ENCODE measurements at places on chromosomes 7 and 10.

GRCh38 chr7:135512135-135512887, 2.4 kb upstream of the CNOT4 start:
- H3K4me1 ChIP-seq, result peaks cover 20% of the 10 kb centered on the region
- H3K36me3 ChIP-seq, result no peaks in the 10 kb centered on the region
- no peaks in the 10 kb centered on the region for H3K27me3 ChIP-seq
- H3K27ac ChIP-seq, result no peak overlapping the region

GRCh38 chr7:158098125-158099030, 489.2 kb downstream of the PTPRN2 start:
- H3K36me3 ChIP-seq, result no peaks in the 10 kb centered on the region
- no peaks in the 10 kb centered on the region for H3K27me3 ChIP-seq
- no peaks in the 10 kb centered on the region for H3K4me1 ChIP-seq
- no peak overlapping the region for H3K27ac ChIP-seq
- no peak for DNase-seq

GRCh38 chr10:45373003-45373575, 927 bp upstream of the ALOX5 start:
- no peaks in the 10 kb centered on the region for H3K36me3 ChIP-seq
- H3K27ac ChIP-seq, result no peak overlapping the region
- peaks cover 18% of the 10 kb centered on the region for H3K4me1 ChIP-seq
- peak overlapping the region; percentile 35 for H3K4me3 ChIP-seq

- H3K27ac ChIP-seq, result no peak overlapping the region
- DNase-seq, result no peak
- H3K4me1 ChIP-seq, result no peaks in the 10 kb centered on the region
- no peaks in the 10 kb centered on the region for H3K36me3 ChIP-seq
- no peak overlapping the region for H3K4me3 ChIP-seq
Measured at GRCh38 chr10:28431139-28431538, 101.8 kb upstream of the WAC start.

- peak overlapping the region; percentile 76 for H3K4me3 ChIP-seq
- H3K4me1 ChIP-seq, result no peaks in the 10 kb centered on the region
- no peak overlapping the region for H3K27ac ChIP-seq
- peak; percentile 30 for DNase-seq
- H3K36me3 ChIP-seq, result no peaks in the 10 kb centered on the region
Measured at GRCh38 chr10:94361171-94361794, 1.5 kb downstream of the NOC3L start.

DNA sequence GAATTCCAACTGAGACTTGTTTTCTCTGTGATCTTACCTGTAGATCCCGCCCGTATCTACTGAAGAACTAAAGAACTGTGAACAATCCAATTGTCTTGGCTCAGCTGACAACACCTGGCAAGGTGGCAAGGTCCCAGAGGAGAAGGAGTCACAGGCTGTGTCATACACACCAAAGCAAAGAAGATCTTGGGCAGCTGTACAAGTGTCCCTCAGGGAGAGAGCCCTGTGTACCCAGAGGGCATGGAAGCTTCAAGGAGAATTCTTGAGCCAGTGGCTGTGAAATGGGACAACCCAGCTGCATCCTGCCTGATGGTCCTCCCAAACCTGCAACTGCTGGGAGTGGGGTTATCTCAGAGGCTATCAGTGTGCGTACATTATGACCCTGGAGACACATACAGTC, 46.7 kb upstream of the TECTB start:
- H3K36me3 ChIP-seq, result no peaks in the 10 kb centered on the region
- no peak overlapping the region for H3K27ac ChIP-seq
- H3K4me3 ChIP-seq, result no peak overlapping the region

- H3K4me3 ChIP-seq, result no peak overlapping the region
- H3K27ac ChIP-seq, result no peak overlapping the region
- H3K4me1 ChIP-seq, result peaks cover 7% of the 10 kb centered on the region
- H3K27me3 ChIP-seq, result no peaks in the 10 kb centered on the region
- H3K36me3 ChIP-seq, result no peaks in the 10 kb centered on the region
Measured at GRCh38 chr10:4069491-4069890, 284.5 kb upstream of the KLF6 start.

GRCh38 chr7:16347827-16348192, 73.5 kb downstream of the CRPPA start:
- no peaks in the 10 kb centered on the region for H3K36me3 ChIP-seq
- no peak for DNase-seq
- H3K4me3 ChIP-seq, result no peak overlapping the region
- H3K4me1 ChIP-seq, result no peaks in the 10 kb centered on the region

GRCh38 chr10:23581906-23582450, 143.1 kb downstream of the OTUD1 start:
- H3K27ac ChIP-seq, result no peak overlapping the region
- DNase-seq, result no peak
- H3K4me3 ChIP-seq, result no peak overlapping the region
- H3K27me3 ChIP-seq, result no peaks in the 10 kb centered on the region
- H3K4me1 ChIP-seq, result no peaks in the 10 kb centered on the region

GRCh38 chr7:98877692-98878364, 504 bp upstream of the TRRAP start:
- peak overlapping the region; percentile 98 for H3K27ac ChIP-seq
- no peak for DNase-seq
- H3K4me1 ChIP-seq, result no peaks in the 10 kb centered on the region
- peak overlapping the region; percentile 93 for H3K4me3 ChIP-seq

DNA sequence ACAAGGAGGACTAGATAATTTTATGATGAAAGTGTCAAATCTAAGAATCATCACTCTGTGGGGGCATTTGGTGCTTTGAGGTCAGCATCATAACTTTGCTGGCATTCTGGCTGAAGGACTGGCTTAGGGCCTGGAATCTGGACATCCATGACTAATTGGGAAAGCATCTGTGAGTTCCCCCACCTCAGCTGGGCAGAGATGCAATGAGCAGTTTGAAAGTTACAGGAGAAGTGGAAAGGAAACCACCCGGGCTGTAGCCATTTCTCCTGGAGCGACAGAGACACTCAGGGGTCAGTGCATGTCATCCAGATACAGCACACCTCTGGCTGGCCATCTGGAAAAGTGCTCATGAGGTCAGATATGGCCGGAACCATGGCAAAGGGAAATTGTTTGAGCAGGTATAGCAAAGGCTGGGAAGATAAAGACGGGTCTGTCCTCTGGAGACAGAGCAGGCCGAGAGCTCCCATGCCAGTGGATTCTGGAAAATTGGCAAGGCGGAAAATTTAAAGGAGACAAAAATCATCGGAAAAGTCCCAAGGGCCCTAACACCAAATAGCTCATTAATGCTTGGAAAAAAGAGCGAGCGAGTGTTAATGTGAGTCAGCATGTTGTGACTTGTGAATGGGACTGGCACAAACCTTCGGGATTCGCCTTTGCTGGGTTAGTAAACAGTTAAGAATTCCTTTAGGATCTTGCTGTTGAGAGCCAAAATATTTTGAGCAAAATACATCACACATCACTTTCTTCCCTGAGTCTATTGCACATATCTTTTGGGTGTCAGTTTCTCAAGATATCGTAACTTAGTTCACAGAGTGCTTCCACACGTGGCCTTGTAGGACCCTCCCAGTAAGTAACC, 188.4 kb upstream of the AGK start:
- H3K4me1 ChIP-seq, result peaks cover 21% of the 10 kb centered on the region
- no peak overlapping the region for H3K27ac ChIP-seq
- no peaks in the 10 kb centered on the region for H3K27me3 ChIP-seq
- H3K4me3 ChIP-seq, result no peak overlapping the region
- no peak for DNase-seq
- H3K36me3 ChIP-seq, result no peaks in the 10 kb centered on the region

GRCh38 chr7:16984375-16984774, 102.6 kb upstream of the AGR3 start:
- H3K27ac ChIP-seq, result peak overlapping the region; percentile 46
- H3K27me3 ChIP-seq, result no peaks in the 10 kb centered on the region
- H3K4me1 ChIP-seq, result peaks cover 3% of the 10 kb centered on the region
- no peak for DNase-seq
- H3K4me3 ChIP-seq, result no peak overlapping the region

DNA sequence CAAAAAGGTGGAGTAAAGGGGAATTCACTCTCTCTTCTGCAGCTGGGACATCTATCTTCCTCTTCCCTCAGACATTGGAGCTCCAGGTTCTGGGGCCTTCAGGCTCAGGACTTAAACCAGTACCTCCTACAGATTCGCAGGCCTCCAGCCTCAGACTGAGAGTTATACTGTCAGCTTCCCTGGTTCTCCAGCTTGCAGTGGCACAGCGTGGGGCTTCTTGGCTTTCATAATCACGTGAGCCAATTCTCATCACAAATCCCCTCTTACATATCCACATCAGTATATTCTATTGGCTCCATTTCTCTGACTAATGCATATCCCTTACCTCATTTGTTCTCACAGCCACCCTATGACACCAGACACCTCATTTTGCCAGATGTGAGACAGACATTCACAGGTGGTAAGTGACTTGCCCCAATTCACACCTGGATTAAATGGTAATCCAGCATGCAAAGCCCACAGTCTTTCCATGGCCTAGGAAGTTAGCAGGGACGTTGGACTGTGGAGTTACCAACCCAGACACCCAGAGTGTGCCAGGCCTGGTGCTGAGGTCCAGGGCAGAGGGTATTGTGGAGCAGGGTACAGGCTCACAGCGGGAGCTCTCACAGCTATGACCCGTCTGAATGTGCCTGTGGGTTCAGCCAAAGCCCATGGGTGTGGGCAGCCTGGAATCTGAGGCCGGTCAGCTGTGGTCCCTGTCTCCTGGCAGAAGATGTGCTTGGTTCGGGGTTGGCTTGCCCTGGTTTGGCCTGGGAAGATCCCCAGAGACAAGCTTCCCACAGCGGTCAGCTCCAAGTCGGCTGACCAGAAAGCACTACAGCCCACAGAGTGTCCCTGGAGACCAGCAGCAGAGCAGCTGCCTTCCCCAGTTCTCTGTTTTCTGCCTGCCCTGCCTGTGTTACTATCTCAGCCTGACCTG, 18.4 kb upstream of the ZCCHC24 start:
- H3K27me3 ChIP-seq, result no peaks in the 10 kb centered on the region
- no peaks in the 10 kb centered on the region for H3K36me3 ChIP-seq
- peak overlapping the region; percentile 20 for H3K27ac ChIP-seq
- H3K4me1 ChIP-seq, result peaks cover 9% of the 10 kb centered on the region
- DNase-seq, result no peak
- no peak overlapping the region for H3K4me3 ChIP-seq

- H3K27ac ChIP-seq, result no peak overlapping the region
- no peaks in the 10 kb centered on the region for H3K4me1 ChIP-seq
- no peaks in the 10 kb centered on the region for H3K27me3 ChIP-seq
- H3K4me3 ChIP-seq, result no peak overlapping the region
Measured at GRCh38 chr7:27651702-27652101, 11.0 kb downstream of the HIBADH start.

Measured in tibial nerve (tissue), 4 donors.